ENCODE measurements at places on chromosomes 6 and 20.

GRCh38 chr6:31070711-31071197, 41.6 kb downstream of the C6orf15 start:
- peak; percentile 82 for DNase-seq

- no peak for DNase-seq
These were observed 50.8 kb downstream of the OR2B2 start for GRCh38 chr6:27861276-27861840.

DNA sequence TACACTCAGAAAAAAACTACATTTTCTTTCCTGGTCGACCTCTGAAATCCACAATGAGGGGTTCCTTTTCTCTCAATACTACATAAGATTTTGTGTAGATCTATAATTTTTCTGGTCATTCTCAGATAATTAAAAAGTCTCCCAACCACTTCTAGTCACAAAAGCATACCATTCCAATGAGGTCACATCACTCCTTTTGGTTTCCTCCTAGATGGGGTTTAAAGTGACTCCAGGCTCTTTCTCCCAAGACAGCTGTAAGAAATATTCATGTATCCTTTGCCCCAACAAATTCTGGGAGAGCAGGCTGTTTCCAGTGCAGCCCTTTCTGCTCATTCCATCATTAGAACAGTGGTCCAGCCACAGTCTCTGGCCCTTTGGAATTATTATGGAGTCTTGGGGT, 43.1 kb upstream of the BEND6 start:
- no peak for DNase-seq

DNA sequence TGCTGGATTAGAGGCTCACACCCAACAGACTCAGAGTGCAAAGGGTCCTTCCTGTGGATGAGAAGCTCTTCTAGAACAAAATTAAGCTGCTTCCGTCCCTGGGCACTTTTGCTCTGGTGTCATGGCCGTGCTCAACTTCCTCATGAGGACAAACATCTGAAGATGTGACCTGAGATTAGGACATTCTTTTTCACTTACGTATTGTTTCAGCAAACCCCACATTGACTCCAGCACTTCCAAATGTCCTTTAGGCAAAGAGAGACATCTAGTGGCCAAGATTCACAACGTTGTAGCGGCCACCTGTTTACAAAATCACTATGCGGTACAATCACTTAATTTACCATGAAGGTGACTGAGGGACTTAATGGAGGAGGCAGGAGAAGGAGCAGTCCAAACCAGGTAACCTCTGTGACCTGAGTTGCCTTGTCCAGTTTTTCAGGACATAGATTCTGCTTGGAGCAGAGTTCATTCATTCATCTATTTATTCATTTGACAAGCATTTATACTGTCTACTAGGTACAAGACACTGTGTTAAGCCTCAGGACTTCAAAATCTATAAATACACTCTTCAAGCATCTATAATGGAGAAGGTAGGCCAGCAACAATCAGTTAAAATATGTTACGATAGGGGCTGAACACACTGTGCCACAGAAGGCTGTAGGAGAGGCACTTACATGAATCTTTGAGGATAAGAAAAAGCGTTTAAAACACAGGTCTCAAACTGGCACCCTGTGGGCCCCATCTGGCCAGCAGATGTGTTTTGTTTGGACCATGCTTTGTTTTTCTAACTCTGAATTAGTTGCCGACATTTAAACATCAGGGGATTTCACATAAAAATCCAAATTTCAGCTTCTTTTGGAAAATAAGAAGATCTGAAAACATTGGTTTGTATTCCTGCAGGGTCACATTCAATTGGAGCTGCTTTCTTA, 5.6 kb upstream of the ADGRF1 start:
- peak; percentile 76 for DNase-seq

GRCh38 chr6:51396583-51396982, 577.9 kb downstream of the TFAP2B start:
- no peak for DNase-seq

GRCh38 chr6:52115145-52115741, 27.8 kb upstream of the PKHD1 start:
- DNase-seq: no peak

DNA sequence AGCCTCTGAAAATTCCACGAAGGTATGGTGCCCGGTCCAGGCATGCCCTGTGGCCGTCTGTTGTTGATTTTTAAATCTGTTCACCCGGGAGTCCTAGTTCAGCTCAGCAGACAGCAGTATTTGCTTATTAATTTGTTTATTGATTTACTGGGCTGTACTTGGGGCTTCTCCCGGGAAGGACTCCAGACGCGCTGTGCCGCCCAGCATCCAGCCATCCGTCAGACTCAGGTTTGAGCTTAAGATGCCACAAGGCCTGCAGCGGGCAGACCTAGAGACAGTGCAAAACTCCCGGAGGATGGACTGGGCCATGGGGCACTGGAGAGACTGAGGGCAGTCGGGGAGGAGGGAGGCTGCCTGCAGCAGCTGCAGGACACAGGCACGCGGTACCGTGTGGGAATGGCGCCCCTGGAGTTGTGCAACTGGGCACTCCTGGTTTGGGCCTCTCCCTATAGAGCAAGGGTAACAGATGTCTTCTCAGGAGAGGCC, 17.3 kb upstream of the CCDC167 start:
- no peak for DNase-seq

DNA sequence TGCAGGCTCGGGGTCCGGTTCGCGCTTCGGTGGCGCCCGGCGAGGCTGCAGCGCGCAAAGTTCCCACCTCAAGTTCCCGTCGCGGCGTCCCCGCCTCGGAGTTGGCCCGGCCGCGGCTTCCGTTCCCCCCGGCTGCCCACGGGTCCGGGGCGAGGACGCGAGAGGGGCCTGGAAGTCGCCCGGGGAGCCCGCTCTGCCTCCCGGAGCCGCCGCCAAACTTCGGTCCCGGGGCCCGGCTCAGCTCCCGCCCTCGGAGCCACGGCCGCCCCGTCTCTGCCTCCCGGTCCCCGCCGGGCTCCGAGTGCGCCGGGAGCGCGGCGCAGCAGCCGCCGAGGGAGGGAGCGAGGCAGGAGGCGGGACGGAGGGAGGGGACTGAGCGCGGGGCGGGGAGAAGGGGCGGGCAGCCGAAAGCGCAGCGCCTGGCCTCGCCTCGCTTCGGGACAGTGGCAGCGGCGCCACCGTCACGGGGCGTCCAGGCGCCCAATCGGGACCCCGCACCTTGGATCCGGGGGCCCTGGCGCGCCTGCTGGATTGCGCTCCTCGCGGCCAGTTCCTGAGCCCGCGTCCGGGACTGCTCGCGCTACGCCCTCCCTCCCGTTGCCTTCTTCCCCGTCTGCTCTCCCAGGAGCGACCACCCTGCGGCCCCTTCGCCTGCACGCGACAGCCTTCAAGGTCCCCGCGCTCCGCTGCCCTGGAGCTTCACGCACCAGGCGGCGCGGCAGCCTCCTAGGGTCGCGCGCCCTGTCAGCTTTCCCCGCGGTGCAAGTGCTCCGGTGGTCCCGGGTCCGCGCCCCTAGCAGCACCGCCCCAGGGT, at the start of gene KCNG1:
TSS of gene KCNG1 (minus strand) at position 305 of the 814 bp plus-strand sequence. CDS start 12,769 bp downstream, outside the sequence.
- DNase-seq: no peak

GRCh38 chr20:63328026-63328700, 33.0 kb downstream of the CHRNA4 start:
- no peak for DNase-seq

DNA sequence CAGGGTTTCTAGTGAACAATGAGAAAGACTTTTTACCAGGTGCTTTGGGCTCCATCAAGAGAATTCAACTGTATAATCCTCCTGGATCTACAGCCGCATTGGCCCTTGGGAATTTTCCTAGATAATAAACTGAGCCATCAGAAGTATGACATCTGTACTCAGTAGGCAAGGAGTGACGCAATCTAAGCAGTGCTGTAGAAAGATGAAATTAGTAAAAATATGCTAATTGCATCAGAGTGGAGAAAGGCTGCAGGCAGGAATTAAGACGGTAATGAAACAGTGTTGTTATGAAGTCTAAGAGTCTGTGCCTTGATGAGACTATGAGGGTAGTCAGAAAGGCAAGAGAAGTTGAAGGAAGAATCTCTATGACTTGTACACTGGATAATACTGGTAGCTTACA, 507.9 kb upstream of the SOX4 start:
- DNase-seq: no peak

Data from iPS DF 19.7 (cell line).